ENCODE measurements at places on chromosomes 6 and 20. TPM values are rescaled to one million over a fixed set of nuclear protein-coding genes. Genes with fewer than 3 reads are reported as not detected.

DNA sequence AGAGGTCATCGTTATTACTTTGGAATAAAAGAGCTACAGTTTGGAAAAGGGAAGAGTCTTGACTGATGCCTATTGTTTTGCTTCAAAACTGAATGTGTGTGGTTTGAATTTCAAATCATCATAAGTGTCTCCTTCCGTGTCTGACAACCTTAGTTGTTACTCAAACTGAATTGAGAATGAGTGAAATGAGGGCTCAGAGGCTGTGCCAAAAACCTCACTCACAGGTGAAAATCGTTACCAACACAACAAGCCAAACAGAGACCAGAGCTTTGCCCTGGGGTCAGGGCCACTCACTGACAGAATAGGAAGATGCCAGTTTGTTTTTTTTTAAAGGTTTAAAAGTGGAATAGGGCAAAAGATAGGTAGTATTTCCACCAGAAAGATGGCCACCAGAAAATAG is 15.2 kb upstream of the SIRT5 start:
- peaks cover 1% of the 10 kb centered on the region for H3K4me1 ChIP-seq
- DNase-seq = no peak
- no peak overlapping the region for H3K27ac ChIP-seq
- H3K4me3 ChIP-seq = no peak overlapping the region

GRCh38 chr6:111745636-111746035 is 127.6 kb downstream of the FYN start:
- H3K27ac ChIP-seq = no peak overlapping the region
- no peaks in the 10 kb centered on the region for H3K27me3 ChIP-seq
- DNase-seq = no peak

- no peak for DNase-seq
- H3K27ac ChIP-seq = no peak overlapping the region
- no peaks in the 10 kb centered on the region for H3K4me1 ChIP-seq
Observed at GRCh38 chr6:81822568-81822967, 70.1 kb upstream of the TENT5A start.

GRCh38 chr6:124420116-124420840 is 542.0 kb upstream of the RNF217 start:
- no peaks in the 10 kb centered on the region for H3K4me1 ChIP-seq
- no peak overlapping the region for H3K4me3 ChIP-seq
- DNase-seq = no peak

DNA sequence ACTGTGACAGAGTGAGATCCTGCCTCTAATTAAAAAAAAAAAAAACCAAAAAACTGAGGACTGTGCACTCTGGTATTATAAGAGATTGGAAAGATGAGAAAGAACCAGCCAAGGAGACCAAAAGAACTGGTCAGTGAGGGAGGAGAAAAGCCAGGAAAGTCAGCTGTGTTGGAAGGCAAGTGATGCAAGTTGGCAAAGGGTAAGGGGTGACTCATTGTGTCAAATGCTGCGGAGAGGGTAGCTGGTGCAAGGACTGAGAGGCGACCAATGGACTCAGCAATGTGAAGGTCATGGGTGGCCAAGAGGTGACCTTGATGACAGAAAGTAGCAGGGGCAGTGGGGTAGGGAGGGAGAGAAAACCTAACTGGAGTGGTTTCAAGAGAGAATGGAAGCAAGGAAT is 27.4 kb upstream of the LRRN4 start:
- H3K4me1 ChIP-seq = no peaks in the 10 kb centered on the region
- H3K36me3 ChIP-seq = no peaks in the 10 kb centered on the region
- H3K27me3 ChIP-seq = no peaks in the 10 kb centered on the region
- no peak overlapping the region for H3K4me3 ChIP-seq

DNA sequence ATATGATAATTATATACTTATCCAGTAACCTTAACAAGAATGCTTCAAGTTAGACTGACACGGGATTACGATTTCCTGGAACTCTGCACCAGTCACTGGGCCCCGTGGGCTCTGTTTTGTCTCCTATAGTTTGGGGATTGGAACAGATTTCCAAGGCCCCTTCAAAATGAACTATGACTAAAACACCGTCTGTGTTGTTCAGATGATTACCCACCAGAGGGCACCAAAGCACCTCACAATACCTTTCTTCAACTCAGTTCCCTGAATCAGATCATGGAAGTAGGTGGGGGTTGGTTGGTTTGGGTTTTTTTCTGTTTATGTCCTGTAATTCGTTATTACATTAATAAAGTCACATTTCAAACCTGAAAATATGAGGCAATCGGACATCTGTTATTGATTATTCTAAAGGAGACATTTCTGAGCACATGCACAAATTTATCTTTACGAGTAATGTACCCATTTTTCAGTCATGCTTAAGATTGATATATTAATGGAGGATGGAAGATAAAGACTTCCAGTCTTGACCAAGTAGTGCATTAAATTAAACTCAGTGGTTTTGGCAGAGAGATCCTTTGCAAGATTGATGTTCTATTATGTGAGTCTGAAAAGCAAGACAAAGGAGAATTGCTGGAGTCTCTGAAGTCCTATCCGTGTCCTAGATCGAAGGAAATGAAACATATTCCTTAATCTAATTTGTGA is 112.0 kb upstream of the COL21A1 start:
- no peak for DNase-seq
- H3K36me3 ChIP-seq = no peaks in the 10 kb centered on the region
- H3K4me1 ChIP-seq = no peaks in the 10 kb centered on the region
- no peak overlapping the region for H3K4me3 ChIP-seq
- H3K27me3 ChIP-seq = no peaks in the 10 kb centered on the region
- no peak overlapping the region for H3K27ac ChIP-seq

DNA sequence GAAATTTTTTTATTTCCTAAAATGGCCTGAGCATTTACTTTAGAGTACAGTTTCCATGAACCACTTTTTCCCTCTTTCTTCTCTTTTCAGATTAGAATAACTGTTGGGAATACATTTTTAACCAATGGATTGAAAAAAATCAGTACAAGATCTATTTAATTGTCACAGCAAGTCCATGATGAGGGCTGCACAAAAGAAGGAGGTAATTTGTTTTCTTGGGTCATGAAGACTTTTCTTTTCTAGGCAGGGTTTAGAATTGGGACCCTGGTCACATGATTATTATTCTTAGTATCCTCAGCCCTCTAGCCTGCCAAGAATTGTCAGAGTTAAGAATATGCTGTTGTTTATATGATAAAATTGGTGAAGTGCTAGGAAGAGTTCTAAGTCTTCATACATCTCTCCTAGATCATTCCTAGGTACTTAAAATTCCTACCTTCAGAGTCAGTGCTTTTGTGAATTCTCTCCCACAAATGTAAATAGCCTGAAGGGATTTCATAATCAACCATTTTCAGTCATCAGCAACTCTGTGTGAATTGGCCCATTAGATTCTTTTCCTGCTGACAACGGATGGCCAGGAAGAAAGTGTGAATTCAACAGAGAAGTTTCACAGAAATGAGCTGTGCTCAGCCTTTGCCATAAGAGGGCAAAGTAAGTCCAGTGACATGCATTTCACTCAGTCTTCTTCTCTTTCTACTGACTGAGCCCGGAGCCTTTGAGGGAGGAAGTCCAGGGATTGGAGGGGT is 32.4 kb upstream of the TPBG start:
- no peak for DNase-seq
- no peak overlapping the region for H3K4me3 ChIP-seq

DNA sequence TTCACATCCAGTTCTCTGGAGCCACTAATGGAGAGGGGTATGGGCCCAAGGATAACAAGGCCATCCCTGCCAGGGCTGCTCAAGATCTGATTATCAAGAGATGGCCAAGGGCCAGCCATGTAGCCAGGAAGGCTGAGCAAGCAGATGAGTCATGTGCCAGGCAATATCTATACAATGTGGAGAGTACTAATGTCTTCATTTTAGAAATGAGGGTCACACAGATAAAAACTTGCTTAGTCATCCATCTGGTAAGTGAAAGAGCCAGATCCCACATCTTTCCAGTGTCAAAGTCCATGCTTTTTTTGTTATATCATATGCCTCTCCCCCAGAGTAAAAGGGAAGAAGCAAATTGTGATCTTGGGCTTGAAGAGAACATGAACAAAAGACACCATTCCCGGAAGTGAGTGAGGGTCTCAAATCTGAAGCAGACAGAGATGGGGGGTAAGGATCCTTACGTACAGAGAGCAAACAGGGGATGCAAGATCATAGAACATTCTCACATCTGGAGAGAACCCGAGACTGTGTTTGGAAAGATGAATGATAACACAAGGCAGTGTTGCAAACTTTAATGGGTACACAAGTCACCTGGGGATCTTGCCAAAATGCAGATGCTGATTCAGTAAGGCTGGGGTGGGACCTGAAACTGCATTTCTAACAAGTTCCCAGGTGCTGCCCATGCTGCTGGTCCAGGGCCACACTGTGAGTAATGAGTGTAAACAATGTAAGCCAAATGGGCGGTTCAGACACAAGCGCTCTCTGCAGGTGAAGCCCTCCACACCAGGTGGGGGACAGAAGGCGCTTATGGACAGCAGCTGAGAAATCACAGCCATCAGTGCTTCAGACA is 20.0 kb upstream of the GSTA3 start:
- H3K36me3 ChIP-seq = no peaks in the 10 kb centered on the region
- H3K4me3 ChIP-seq = no peak overlapping the region
- no peak for DNase-seq
- H3K4me1 ChIP-seq = no peaks in the 10 kb centered on the region
- no peaks in the 10 kb centered on the region for H3K27me3 ChIP-seq
- no peak overlapping the region for H3K27ac ChIP-seq

DNA sequence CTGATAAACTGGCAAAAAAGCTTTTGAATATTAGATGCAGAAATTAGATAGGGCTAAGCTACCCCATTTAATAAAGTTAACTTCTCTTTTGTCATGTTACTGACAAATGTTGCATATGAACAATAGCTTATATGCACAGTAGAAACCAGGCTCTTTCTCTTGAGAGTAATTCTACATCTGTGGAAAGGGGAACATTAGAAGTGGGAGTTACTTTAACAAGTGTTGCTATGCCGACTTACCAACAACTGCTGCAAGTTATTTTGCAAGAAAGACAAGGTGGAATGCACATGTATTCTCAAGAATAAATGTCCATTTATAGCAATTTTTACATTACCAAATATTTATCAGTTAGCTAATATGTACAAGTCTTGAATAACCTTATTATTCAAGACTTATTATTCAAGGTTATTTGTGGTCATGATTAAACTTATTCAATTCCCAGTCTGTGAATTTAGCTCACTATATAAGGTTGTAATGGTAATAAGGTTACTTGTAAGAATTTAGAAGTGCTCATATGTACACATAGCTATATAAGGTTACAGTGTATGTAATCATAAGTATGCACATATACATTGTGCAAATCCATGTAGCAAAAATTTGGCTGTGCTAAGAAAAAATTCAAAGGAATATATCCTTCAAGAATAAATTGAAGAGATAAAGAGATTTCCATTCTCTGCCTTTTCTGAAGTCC is 38.3 kb downstream of the ADGRG6 start:
- no peak overlapping the region for H3K27ac ChIP-seq
- H3K27me3 ChIP-seq = no peaks in the 10 kb centered on the region
- H3K36me3 ChIP-seq = no peaks in the 10 kb centered on the region
- H3K4me1 ChIP-seq = no peaks in the 10 kb centered on the region

DNA sequence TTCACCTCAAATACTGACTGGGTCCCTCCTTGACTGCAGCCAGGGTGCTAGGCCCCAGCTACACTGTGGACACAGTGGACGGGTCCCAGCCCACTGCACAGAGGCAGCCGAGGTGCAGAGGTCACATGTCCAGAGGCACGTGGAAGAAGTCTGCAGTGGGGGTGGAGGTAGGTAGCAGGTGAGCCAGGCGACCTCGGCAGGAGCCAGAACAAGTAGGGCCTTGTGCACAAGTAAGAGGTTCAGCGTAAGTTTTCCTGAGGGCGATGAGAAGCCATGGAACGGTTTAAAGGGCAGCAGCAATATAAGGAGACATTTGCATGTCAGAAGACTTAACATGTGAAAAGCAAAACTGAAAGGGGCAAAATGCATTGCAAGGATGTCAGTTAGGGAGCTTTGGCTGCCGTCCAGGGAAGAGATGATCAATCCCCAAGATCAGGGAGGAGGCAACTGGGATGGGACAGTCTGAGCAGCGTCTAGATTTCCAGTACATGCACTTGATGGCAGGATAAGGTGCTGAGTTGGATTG is 49.7 kb upstream of the SNX9 start:
- H3K4me3 ChIP-seq = no peak overlapping the region
- no peaks in the 10 kb centered on the region for H3K36me3 ChIP-seq
- no peaks in the 10 kb centered on the region for H3K4me1 ChIP-seq
- no peak overlapping the region for H3K27ac ChIP-seq

GRCh38 chr20:64107736-64108457 is 532 bp upstream of the NPBWR2 start:
- H3K4me1 ChIP-seq = no peaks in the 10 kb centered on the region
- no peak overlapping the region for H3K4me3 ChIP-seq
- H3K36me3 ChIP-seq = no peaks in the 10 kb centered on the region
- DNase-seq = no peak
- no peak overlapping the region for H3K27ac ChIP-seq

DNA sequence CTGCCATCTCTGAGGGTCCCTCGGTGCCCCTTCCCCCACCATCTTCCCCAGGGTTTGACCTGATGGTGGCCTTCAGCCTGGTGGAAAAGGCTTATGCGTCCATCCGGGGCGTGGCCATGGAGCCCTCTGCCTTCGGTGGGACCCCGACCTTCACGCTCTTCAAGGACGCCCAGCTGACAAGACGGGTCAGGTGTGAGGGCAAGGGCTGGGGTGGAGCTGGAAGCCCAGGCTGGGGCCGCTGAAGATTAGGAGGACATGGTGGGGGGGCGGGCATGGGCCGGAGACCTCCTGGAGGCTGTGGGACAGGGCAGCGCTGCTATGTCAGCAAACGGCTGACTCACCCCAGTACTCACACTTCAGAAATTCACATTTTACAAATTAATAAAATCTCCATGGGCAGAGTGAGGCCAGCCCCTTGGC is 23.5 kb downstream of the COL20A1 start:
- no peak overlapping the region for H3K27ac ChIP-seq
- H3K36me3 ChIP-seq = no peaks in the 10 kb centered on the region
- no peaks in the 10 kb centered on the region for H3K4me1 ChIP-seq
- no peaks in the 10 kb centered on the region for H3K27me3 ChIP-seq
- H3K4me3 ChIP-seq = no peak overlapping the region

DNA sequence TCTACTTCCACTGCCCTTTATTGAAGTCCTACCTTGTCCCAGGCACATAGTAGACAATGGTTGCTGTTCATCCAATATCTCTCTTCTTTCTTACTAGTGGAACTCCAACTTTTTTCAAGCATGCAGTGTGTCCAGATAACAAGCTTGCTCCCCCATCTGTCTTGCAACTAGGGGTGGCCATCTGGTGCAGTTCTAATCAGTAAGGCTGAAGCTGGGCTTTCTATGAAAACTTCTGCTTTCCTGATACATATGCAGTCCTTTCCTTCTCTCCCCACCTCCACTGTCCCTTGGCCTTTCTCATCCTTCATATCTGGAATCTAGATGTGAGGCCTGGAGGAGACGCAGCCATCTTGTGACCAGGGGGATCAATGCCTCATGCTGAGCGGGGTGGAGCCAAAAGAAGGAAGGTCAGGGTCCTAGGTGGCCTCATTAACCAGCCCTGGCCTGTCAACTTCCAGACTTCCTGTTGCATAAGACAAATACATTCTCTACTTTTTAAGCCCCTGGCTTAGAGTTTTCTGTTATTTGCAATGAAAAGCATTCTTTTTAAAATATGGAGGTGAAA is 59.6 kb upstream of the ZFP64 start:
- no peak for DNase-seq
- no peaks in the 10 kb centered on the region for H3K27me3 ChIP-seq
- no peak overlapping the region for H3K27ac ChIP-seq
- no peaks in the 10 kb centered on the region for H3K4me1 ChIP-seq
- H3K4me3 ChIP-seq = no peak overlapping the region

The ISM1 gene
- 3.6 TPM for polyA plus RNA-seq

The NFKBIE gene
- polyA plus RNA-seq = 6.8 TPM

The LEMD2 gene
- 41.7 TPM for polyA plus RNA-seq

The CNKSR3 gene
- 14.1 TPM for polyA plus RNA-seq

The TUBB gene
- 772 TPM for polyA plus RNA-seq

The COX4I2 gene
- polyA plus RNA-seq = 3.5 TPM

Measured in ovary (tissue), 10 donors.